Fibroblast of skin of back (primary cell): ENCODE measurements at places on chromosomes 12 and 14.

- DNase-seq = peak; percentile 47
These were observed 59.2 kb downstream of the RASSF8 start for GRCh38 chr12:26017484-26018211.

- no peak for DNase-seq
These were observed 246.6 kb downstream of the CHST11 start for GRCh38 chr12:104703372-104703771.

DNA sequence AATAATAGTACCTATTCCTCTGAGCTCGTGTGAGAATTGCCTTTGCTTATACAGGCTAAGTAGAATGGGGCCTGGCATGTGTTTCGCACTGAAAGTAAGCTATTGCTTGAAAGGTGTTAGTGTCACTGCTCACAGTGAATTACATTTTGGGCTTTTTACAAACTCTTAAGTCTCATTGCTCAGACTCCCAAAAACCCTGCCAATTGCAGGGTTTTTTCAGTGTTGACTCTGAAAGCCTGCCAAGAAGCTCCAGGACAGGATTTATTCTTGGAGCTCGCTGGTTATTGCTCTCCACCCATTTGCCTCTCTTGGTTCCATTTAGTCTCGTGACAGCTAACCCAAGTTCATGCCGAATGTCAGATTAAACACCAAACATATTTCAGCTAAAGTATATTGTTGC lies 39.8 kb downstream of the NOPCHAP1 start:
- DNase-seq = peak; percentile 54

DNA sequence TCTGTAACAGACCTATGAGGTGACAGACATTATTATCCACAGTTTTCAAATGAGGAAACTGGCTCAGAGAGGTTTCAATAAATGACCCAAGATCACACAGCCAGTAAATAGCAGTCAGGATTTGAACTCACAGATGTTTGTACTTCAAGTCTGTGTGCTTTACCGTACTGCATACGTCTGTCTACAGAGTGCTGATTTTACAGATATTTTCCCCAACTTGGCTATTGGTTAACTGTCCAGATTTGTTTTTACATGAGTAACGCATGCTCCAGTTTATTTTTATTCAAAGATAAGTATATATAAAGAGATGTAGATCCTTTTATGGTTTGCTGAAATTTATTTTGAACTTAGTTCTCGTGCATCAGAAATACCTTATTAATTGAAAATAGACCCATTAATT lies 65.7 kb upstream of the SLC38A2 start:
- DNase-seq = no peak

DNA sequence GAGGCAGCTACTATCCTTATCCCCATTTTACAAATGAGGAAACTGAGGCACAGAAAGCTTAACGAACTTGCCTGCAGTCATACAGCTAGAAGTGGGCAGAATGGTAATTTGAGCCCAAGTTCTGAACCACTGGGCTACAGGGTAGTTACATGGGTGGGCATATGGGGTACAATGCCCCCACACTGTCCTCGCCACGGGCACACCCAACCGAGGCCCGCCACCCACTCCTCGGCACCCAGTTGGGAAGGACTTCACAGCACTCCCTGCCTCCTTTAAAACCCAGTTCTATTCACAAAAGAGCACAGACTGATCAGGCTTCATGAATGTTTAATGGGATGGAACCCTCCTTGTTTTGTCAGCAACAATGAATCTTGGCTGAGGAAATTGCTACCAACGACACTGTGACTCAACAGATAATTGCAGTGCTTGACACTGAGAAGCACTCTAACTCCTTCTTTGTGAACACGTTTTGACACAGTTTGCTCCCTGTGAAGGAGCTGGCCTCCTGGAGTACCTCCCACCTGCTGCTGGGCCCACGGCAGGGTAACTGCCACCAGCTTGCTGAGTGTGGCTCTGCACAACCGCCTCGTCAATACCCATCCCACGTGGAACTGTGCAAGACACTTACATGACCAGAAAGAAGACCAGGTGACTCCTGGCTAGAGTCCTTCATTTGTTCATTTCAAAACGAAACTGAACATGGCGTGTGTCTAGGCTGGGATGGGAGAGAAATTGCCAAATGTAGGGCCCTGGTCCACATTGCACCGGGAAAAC lies 63.5 kb downstream of the CLMN start:
- DNase-seq = no peak

DNA sequence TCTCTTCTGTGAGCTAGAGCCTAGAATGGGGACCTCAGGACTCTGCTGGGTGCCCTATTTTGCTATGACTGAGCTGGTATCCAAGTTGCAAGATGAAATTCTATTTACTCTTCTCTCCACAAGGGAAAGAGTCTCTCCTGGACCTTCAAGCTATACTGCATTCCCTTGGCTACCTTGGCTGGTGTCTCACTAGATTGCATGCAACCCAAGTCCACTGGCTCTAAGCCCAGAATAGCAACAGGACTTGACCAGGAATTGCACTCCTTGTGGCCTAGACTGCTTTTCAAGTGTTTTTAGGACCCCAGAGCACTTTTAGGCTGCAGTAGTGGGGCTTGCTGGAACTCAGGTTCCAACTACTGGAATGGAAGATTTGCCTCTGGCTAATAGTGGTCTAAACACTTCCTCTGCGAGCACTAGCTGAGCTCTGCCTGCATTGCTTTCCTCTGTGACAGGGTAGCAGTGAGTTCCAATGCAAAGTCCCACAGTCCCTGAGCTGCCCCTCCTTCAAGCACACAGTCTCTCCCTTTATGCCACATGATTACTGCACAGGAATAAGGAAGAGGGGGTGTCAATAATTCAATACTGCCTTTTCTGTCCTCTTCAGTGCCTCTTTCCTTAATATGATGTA lies 1009.1 kb upstream of the FLRT2 start:
- DNase-seq = no peak

DNA sequence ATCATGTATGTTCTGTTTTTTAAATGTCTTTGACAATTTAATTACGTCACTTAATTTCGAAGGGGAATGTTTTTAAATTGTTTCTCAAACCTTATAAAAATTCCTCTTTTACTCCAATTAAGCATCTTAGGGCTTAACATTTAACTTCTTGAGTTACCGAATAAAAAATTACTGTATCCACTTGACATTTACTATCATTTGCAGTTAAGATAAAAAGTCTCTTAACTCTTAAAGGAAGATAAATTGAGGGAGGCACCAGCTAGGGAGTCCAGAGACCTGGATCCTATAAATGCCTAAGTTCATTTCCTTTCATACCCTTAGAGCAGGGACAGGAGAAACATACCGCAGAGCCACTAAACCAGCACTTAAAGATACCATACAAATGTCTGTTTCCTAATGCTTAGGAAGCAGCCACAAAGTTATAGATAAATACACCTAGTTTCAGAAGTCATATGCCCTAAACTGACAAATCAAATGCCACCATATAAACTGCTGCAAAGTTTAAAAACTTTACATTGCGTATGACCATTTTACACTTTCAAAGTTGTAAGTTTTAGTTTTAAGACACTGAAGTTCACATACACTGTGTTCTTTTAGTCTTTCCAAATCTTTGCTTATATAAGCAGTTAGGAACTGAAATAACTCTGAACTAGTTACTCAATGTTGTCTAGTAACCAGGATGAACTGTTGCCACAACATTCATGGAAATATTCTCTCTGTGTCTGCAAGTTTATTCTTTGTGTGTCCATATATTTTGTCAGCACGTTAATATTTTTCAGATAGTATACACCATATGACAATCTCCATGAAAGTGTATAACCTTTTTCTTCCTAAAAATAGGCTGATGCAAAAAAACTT lies 71.2 kb downstream of the GALNT4 start:
- DNase-seq = peak; percentile 71

DNA sequence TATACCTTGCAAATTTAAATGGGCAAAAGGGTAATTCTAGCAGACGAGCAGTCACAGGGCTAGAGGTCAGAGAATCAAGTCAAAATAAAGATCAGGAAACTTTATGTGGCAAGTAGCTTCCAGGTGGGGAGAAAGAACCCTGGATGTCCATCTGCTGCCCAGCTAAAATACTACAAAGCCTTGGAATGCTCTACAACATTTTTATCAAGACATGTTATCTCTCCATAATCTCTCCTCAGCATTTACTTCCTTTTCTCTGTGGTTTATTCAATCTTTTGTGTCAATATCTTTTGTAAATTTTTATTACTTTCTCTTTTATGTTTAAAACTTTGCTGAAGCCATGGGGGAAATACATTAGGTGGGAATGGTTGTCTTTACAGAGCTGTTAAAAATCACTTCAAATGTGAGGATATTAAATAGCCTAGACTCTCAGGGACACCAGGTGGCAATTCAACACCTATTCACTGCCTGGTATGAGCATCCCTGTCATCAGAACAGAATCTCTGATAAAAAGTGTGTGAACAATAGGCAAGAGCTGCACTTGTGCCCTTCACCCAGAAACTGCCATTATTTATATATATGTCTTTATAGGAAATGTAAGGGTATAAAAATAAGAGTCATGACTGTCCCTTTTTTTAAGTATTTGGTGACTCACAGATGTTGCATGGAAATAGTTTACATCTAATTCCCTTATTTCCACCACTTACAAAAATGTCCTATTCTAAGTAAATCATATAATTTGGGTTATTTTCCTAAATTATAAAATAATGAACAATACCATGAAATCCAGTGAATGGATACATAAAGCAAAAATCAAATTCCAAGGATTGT lies 152.9 kb downstream of the EPS8 start:
- DNase-seq = peak; percentile 61

- peak; percentile 72 for DNase-seq
These were observed 35.7 kb downstream of the NID2 start for GRCh38 chr14:52033101-52033642.

DNA sequence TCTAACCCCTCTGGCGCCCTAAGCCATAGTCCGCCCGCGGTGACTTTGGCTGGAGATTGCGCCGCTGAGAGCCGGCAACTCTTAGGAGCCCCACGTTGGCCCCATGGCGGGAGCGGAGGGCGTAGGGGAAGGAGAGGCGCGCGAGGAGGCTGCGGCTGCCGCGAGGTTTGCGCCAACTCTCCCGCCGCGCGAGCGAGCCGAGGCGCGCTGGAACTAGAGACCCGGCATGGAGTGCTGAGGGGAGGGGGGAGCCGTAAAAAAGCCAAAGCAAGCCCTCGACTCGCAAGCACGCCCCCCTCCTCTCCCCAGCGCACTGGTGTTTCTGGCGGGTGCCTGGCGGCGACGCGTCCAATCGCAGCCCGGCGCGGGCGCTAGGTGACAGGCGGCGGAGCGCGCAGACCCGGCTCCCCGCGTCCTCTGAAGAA lies at the start of gene SYT10:
Gene SYT10 (minus strand): TSS at position 233 of the 425 bp plus-strand sequence. CDS start 297 bp downstream, outside the sequence.
- DNase-seq = peak; percentile 4

GRCh38 chr12:65784289-65785015 lies 39.8 kb upstream of the HMGA2 start:
- no peak for DNase-seq

DNA sequence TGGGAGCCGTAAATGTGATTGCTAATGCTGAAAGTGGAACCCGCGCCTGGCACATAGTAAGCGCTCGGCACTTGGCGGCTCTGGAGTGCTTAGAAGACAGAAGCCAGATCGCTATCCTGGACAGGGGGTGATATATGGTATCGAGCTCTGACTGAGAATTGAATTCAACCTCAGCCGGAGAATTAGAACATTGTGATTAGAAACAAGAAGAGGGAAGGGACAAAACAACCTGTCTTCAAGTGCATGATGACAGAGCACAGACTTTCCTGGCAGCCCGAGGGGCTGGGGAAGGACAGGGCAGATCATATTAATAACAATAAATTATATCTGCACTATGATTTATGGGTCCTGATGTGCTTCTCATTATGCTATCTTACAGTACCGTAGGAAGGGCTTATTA lies 66.9 kb upstream of the TBX3 start:
- DNase-seq = no peak

DNA sequence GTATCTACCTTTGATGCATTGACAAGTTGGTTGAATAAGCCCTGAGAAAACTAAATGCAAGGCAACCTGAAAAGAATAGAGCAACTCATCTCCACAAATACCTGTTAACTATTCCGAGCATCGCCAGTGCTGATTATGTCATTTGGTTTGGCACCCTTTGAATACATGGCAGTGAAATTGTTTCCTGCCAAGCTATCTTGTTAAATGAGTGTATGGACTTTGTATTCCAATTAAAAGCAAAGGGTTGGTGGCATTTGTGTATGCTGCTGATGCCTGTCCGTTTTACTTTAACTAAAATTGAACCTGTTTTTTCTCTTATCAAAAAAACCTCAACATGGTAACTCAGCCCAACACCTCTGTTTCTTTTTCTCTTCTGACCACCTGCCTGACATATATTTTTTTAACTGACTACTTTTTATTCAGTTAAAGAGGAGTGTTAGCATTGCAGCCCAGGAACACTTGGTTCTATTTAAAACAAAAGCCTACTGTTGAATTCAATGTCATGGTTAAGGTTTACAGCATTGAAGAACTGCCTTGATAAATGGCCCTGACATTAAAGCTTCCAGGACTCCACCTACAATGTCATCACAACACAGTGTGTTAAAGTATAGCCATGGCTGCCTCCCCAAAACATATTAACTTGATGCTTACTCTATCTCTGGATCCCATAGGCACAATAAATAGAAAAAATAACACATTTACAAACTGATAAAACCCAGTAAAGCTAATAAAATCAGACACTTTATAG lies 838.3 kb upstream of the NOVA1 start:
- DNase-seq = no peak
